ENCODE measurements at places on chromosomes 2 and 18.

DNA sequence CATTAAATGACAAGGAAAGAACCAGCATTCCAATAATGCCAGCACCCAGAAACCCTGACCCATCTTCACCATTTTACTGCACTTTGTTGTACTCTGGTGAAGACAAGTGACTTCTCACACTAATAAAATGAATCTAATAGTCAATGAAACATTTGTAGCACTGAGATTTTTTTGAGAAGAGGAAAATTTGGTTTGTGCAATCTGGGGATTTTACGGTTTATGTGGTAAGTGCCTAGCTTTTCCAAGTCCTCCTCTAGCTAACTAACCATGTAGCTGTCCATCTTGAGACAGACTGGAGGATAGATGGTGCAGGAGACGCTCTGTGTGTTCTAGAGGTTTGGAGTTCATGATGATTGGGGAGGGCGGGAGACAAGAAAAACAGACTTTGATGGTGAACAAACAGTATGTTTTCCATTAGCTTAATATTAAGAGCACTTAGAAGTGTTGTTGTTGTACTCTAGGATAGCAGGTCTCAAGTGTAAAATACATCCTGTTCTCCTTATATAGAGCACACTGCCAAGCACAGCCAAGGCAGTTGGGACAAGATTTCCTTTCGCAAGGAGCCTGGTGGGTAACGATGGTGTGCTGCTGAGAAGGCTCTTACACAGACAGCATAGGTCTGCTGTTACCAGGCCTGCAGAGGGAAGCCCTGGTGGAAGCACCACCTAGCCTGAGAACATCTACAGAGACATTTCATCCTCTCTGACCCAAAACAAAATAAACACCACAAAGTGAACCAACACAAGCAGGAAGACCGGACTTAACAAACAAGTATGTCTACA is 83.7 kb downstream of the BCL11A start:
- DNase-seq, result no peak

DNA sequence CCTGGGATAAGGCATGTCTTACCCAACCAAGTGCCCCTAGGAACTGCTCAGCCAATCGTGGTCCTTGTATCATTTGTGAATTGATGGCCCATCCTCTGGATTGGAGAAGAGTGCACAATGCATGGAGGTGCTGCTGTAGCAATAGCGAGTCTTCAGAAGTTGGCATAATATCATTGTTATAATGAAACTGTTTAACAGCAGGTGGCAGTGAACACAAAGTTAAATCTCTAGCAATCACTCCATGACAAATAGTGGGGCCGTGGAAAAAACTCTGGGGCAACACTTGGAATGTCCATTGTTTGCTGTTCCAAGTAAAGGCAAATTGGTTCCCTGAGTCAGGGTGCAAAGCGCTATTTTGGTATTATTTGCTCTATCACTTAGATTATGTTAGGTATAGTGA is 11.4 kb downstream of the REG1A start:
- no peak for DNase-seq

- DNase-seq, result no peak
These were observed 165.1 kb upstream of the KCNJ3 start for GRCh38 chr2:154533300-154533940.

GRCh38 chr18:12742453-12742852 is 39.6 kb downstream of the PSMG2 start:
- DNase-seq, result no peak

- DNase-seq, result no peak
These were observed 123.9 kb upstream of the B3GNT2 start for GRCh38 chr2:62071760-62072680.

DNA sequence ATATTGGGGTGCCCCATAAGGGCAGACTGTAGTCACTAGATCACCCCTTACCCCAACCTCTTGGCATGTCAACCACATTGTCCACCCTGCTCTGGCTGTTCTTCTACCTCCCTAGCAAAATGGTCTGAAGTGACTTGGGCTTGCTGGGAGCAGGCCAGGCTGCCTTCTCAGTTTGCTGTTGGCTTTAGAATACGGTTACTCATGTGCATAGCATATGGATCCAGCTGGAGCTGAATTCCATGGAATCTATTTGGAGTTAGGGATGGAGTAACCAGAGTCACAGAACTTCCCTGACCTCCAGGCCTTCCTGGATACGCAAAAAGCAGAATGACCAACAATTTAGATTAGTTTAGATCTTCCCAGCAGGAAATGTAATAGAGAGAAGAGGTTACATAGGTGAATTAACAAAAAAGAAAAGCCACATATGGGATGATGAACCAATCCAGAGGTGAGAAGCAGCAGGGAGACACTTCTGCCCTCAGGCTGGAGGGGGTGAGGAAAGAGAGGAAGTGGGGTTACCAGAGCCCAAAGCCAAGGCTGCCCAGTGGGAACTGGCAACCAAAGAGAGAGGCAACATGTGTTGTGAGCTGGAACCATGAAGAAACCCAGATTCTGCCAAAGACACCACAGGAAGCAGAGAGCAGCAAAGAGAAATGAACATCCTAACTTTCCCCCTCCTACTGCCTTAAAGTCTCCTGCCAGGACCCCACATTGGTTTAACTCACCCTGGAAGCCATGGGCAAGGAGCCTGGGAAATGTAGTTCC is 26.1 kb downstream of the PKDCC start:
- DNase-seq, result no peak

GRCh38 chr2:136399667-136400289 is 281.8 kb upstream of the CXCR4 start:
- no peak for DNase-seq

DNA sequence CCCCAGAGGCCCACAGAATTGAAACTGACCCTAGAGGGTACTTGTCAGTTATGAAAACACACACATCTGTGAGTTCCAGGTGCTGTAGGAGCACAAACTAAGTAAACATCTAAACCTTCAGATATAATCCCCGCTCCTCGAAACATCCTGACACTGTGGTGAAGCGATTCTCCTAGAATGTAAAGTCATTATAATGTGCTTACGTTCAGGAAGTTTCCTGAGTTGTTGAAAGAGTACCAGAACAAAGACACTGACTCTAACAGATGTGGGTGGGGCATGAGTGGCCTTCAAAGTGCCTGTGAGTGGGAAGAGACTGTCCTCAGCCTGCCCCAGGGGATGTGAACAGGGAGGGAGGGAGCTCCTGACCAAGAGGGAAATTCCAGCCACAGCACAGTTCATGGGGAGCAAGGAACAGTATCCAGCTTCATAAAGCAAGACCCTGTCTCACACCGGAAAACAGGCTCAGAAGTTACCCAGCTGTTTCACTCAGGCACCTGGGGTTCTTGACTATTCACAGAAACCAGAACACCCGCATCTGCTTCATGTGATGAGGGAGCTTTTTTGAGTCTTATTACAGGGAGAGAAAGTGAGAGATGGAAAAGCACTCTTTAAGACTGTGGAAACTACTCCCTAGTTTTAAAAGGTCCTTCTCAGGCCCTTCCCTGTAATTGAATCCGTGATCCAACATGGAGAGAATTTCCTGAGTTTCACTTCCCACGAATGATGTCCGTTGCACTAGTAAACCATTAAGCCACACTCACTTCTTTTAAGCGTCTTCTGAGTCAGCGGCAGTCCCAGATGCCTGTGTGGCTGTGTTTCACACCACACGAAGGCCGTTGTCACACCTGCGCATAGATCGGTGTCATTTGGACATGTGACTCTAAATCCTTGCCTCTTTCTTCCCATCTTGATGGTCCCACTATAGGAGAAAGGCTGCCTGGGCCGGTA is 88.6 kb upstream of the EML6 start:
- no peak for DNase-seq

DNA sequence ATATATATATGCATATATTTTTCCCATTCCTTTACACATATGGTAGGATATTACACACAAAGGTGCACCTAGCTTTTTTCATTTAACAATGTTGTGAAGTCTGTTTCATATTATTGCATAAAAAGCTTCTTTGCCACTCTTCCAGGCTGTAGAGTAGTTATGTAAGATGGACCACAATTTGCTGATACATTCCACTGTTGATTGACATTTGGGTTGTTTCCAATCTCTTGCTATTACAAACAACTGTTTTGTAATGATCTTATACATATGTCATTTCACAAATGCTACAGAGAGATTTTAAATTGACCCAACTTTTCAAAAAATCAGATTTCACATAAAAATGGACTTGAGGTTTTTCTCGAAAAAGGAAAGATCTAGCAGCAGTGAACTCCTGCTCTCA is 301.4 kb downstream of the CDCA7 start:
- DNase-seq, result no peak

GRCh38 chr2:178934571-178934970 is 115.4 kb downstream of the CCDC141 start:
- DNase-seq, result no peak
